ENCODE measurements at places on chromosomes 2 and 18.

- no peak for DNase-seq
Measured at GRCh38 chr2:231315896-231316295, 79.6 kb upstream of the B3GNT7 start.

GRCh38 chr2:30636311-30636710 is 170.9 kb downstream of the CAPN13 start:
- no peak for DNase-seq

GRCh38 chr2:240143276-240143675 is 2.8 kb upstream of the OTOS start:
- DNase-seq: no peak

- no peak for DNase-seq
Measured at GRCh38 chr2:85485815-85486214, 53.2 kb upstream of the MAT2A start.

DNA sequence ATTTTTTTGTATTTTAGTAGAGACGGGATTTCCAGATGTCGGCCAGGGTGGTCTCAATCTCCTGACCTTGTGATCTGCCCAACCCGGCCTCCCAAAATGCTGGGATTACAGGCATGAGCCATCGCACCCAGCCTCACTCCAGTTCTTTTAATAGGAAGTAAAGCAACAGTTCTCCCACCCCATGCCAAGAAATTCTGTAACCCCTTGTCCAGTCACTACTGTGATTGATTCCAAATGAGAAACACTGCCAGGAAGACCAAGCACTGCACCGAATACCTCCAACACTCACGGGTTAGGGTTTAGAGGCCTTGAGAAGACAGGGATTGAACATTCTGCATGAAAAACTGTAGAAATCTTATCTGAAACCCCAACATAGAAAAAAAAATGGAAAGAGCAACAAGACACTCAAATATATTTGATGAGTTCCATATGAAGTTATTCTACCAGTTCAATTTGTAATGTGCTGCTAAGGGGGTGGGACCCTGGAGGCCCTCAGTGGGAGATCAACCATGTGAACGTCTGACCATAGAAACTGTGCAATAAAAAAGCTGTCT is 48.2 kb upstream of the BIN1 start:
- DNase-seq: no peak

DNA sequence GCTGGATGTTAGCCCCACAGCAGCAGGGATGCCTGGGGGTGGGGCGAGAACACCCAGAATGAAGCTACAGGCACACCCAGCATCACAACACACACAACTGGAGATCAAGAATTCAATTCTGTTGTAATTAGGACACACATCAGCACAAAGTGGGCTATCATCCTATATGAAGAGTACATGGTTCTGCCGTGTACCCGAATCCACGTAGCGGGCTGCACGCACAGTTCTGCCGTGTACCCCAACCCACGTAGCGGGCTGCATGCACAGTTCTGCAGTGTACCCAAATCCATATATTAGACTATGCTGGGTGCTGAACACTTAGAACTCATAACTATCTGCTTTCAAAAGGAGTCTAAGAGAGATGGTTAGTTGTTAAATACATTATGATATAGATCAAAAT is 86.5 kb downstream of the EIPR1 start:
- DNase-seq: no peak

DNA sequence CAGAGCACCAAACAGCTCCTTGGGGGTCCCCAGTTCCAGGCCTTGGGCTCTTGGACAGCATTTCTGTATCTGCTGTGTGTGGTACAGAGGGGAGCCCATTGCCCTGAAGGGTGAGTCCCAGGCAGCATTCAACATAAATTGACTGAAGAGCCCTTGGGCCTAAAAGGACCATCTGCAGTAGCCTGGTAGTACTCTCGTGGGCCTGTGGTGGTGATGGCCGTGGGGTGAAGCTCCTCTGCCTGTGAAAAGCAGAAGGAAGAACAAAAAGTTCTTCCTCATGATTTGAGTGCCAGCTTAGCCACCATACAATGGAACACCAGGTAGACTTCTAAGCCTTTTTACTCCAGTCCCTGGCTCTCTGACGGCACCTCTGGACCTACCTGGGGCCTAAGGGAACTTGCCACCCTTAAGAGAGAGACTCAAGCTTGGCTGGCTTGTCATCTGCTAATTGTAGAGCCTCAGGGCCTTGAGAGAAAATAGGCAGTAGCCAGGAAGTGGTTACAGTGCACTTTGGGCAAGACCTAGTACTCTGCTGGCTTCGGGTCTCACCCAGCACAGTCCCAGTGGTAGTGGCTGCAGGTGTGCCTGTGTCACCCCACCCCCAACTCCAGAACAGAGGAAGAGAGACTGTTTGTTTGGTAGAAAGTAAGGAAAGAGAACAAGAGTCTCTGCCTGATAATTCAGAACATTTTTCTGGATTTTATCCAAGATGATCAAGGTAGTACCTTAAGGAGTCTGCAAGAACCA is 84.6 kb upstream of the CERS6 start:
- DNase-seq: no peak

DNA sequence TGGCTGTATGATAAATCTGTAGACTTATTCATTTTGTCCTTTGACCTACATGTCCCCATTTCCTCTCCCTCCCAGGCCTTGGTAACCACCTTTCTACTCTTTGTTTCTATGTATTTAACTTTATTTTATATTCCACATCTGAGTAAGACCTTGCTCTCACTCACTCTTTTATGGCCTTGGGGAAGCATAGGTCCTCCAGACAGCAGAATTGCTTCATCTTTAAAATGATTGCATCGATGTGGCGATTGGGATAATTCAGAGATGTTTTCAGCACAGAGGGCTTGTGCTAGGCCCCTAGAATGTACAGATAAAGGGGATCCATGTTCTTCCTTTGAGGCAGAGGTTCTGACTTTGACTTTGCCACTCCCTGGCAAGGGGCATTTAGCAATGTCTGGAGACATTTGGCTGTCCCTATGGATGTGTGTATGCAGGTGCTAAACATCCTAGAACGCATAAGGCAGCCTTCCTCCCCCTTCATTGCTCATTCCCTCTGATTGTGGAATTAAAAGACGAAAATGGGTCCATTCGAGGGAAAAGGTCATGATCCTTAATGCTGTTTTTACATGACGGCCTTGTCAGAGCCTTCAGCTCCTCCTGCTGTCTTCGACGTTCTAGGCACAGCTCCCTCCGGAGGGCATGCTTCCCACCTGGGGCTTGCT is 1.2 kb upstream of the GPR39 start:
- DNase-seq: no peak

GRCh38 chr2:18971069-18971378 is 381.7 kb upstream of the NT5C1B start:
- DNase-seq: no peak

DNA sequence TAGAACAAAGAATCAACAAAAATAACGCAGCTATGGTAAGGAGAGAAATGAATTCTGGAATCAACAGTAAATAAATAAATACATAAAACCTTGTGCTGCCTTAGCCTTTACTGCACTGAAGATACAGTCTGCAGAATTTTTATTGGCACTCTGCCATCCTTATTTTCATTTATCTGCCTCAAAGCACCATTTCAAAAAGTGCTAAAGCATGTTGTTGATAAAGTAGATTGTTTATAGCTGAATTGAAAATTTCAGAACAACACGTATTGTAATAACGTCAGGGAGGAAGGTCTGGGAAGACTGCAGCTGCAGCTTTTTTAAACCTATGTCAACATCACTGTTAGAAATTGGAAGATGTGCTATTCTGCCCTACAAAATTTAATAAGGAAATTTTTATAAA is 787.2 kb downstream of the PLCL1 start:
- no peak for DNase-seq

GRCh38 chr18:54880395-54881105 is 52.3 kb downstream of the RAB27B start:
- DNase-seq: no peak

- no peak for DNase-seq
Measured at GRCh38 chr18:3207565-3207964, 12.2 kb downstream of the MYOM1 start.

- DNase-seq: no peak
Measured at GRCh38 chr2:239523954-239524330, 123.1 kb upstream of the HDAC4 start.

DNA sequence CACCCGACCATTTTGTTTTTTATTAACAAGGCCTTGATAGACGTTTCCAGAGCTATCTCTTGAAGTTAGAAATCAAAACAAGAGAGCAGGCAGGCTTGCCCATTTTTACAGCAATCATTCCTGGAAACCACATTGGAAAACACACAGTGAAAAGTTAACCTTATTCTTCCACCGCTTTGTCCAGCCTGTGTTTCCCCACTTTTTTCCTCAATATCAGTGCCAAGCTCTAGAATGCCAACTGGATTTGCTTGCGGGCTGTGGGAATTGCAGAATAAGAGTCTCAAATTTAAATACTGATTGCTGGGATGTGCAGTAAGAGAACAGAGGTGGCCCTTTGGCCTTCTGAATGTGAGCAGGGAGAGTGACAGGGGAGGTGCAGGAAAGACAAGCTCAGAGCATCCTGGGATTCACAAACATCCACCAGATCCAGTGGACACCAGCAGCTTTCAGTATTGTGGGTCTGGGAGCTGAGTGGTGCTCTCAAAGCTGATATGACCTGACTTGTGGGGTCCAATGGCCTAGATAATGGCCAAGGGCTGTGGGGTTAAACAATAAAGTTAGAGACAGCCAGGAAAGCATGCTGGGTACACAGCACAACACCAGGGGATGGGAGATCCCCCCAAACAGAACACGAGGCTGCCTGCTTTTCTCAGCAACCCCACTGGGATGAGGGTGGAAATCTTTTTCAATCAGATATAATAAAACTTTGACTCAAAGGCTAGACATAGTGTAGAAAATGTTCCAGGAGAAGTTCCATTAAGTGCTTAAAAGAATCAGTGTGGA is 15.5 kb downstream of the CYP1B1 start:
- no peak for DNase-seq

DNA sequence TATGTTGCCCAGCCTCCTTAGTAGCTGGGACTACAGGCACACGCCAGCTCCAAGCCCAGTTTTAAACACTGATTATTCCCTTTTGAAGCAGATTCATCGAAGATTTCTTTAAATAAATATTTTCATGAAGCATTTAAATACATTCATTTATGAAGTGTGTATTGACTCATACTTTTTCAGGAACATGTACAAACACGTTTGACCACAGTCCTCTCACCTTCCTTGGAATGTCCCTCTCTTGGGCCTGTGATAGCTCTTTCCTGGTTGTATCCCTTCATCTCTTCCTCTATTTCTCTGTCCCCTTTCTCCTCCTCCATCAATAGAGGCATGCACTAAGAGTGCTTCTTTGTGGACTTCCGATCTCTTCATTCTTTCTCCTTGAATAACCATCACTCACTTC is 2.5 kb downstream of the PSTPIP2 start:
- no peak for DNase-seq

GRCh38 chr18:38751898-38752297 is 1186.3 kb upstream of the CELF4 start:
- no peak for DNase-seq

DNA sequence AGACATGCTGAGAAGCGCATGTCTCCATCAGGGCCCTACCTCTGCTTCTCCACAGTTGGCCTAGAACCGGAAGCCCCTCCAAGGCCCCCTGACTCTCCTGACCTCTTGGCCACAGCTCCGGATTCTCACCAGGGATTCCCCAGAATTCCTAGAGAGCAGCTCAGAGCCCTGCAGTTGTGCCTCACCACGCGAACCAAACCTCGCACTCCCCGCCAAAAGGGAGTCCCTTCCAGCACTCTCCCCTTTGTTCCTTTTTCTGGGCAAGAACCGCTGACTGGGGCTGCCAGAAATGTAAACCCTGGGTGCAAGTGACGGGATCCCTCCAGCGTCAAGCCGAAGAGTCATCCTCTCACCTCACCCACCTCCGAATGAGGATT is 36.7 kb downstream of the AFF3 start:
- DNase-seq: no peak

DNA sequence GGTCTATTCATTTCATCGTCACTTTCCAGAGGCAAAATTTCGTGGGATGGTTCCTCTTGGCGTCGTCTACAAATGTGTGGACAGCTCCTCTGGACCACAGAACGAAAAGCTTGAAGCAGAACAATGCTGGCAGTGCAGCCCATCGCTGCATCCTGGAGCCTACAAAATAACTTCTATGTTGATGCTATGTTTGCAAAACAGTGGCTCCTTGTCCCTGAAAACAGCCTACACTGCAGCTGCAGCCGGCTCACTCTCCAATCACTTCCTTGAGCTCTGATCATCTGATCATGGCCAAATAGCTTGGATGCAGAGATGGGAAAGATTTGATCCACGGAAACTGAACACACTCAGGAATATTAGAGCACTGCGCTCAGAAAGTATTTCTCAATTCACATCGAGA is 60.0 kb downstream of the DOCK10 start:
- DNase-seq: no peak

DNA sequence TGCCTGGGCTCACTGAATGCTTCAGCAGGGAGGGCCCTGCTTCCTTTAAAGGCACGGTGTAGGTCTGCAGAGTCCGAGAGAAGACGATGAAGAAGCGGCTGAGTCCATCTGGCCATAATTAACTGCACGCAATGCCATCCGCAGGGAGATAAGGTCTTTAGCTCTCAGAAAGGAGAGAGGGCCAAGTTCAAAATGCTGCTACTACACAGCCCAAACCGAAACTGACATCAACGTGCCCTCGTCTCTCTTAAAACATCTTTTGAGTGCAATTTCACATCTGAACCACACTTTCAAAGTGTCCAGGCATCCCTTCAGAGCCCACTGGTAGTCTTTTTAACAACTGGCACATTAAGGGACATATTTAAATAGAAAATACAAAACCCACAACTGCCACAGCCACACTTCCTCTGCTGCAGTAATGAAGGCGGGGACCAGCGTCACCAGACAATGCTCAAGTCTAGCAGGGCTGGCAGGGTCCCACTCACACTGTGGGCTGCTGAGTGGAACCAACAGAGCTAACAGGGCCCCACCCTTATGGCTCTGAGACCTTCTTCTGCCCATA is 35.8 kb downstream of the ST3GAL5 start:
- DNase-seq: peak; percentile 22

GRCh38 chr2:212227755-212228154 is 310.8 kb downstream of the ERBB4 start:
- DNase-seq: no peak

DNA sequence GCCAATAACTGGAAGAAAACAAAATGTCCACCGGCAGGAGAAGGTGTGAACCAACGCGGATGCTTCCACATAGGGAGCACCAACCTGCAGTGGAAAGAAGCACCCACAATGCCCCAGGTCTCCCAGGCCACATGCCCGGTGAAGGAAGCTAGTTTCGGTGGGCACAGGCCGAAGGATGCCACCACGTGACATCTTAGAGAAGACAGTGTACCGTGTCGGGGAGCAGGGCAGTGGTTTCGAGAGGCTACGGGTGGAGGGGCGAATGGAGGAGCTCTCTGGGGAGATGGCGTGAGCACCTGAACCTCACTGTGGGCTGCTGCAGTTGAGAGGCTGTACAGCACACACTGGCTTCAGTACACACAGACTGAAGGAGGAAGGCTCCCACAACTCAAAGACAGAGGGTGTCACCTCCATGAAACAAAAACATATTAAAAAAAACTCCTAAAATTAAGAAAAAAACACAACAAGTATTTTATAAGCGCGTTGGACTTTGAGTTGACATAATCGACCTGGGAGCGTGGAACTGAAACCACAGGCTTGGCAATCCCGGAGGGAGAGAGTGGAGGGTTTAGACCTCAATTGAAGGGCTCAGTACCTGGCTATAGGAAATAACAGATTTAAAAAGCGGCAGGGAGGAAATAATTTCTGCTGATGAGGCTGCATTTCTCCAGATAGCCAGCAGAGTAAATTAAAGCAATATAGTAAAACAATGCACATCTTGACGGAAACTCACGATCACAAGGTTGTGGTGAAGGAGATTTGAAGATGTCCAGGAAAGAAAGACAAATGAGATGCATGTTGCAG is 160.1 kb downstream of the RTP5 start:
- no peak for DNase-seq

- no peak for DNase-seq
Measured at GRCh38 chr2:130310881-130311280, 31.8 kb upstream of the IMP4 start.
